Stimulated activated CD8-positive, alpha-beta memory T cell treated with anti-CD3 and anti-CD28 coated beads, Interleukin-15, amount 100 ng/mL, for 4 hours (primary cell): ENCODE measurements at places on chromosomes 5 and 9.

DNA sequence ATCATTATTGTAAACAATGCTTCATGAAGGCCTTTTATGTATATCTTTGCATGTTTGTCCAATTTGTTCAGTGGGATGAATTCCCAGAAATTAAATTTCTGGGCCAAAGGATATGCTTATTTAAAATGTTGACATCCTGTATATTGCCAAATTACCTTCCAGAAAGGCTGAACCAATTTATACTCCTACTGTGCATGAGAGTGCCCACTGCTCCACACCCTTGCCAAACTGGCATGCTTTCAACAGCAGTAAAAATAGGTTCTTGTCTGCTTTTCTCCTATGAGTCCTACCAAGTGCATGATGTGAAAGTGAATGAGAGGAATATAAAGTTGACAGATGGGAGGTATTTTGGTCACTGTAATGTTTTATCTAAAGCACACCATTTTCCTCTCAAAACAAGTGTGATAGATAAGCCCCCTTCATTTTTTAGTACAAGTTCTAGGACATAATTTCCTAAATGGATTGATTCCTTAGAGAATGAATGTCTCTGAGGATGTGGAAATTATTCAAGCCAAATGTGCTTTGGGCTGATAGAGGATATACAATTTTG, 70.5 kb upstream of the ERBIN start:
- no peak for DNase-seq

- no peak for DNase-seq
Observed at GRCh38 chr5:138655530-138656190, 80.5 kb upstream of the HSPA9 start.

- DNase-seq, result no peak
Observed at GRCh38 chr5:77843570-77844372, 67.6 kb upstream of the TBCA start.

GRCh38 chr9:10274175-10274574, 338.6 kb downstream of the PTPRD start:
- DNase-seq, result no peak

GRCh38 chr5:159732220-159732619, 184.1 kb upstream of the ADRA1B start:
- no peak for DNase-seq

- no peak for DNase-seq
Observed at GRCh38 chr5:115875447-115875846, 33.7 kb downstream of the AP3S1 start.

DNA sequence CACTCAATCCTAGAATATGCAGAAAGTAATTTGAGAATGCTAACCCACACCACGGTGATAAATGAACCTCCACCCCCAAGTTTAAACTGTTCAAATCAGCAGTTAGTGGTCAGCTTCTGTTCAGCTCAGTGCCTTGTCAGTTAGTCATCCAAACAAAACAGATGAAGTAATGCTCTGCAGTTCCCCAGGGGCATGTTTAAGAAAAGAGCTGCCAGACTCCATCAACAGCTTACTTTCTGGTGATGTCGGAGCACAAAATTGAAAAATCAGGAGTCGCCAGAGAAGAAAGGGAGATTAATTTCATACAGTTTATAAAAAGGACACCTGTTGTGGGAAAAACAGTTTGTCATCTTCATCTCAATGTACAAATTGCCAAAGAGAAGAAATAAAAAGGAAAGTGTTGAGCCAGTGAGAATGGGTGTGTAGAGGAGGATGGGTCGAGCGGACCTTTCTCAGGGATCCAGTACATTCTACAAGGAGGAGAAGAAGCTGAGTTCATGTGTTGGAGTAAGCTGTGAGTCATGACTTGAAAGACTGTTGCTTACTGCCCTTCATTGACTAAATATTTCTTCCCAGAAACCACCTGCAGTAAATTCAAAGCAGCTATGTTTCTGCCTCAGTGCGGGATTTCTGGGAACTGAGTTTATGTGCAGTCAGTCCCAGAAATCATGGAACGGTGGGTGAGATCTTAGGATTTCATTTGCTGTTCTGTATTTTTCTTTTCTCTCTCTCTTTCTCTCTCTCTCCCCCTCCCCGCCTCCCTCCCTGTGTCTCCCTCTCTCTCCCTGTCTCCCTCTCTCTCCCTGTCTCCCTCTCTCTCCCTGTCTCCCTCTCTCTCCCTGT, 13.7 kb downstream of the TRIO start:
- no peak for DNase-seq

GRCh38 chr5:161895514-161895913, 47.6 kb downstream of the GABRA1 start:
- no peak for DNase-seq

DNA sequence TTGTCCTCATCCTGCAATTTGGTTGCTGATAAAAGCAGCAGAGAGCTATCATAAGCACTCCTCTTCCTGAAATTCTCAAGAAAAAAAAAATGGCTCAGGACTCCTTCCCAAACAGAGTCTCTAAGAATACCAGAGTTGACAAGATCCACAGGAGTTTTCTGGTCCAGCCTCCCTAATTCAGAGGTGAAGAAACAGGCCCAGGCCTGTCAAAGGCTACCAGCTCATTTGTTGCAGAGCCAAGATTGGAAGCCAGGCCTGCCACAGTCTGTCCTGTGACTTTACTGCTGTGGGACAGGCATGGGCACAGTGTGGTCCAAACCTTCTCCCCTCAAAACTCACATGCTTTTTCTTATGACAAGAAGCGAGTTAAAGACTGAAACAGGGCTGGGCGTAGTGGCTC, 41.5 kb downstream of the NIPSNAP3B start:
- no peak for DNase-seq

- no peak for DNase-seq
Observed at GRCh38 chr9:78547831-78548230, 250.9 kb downstream of the PSAT1 start.

DNA sequence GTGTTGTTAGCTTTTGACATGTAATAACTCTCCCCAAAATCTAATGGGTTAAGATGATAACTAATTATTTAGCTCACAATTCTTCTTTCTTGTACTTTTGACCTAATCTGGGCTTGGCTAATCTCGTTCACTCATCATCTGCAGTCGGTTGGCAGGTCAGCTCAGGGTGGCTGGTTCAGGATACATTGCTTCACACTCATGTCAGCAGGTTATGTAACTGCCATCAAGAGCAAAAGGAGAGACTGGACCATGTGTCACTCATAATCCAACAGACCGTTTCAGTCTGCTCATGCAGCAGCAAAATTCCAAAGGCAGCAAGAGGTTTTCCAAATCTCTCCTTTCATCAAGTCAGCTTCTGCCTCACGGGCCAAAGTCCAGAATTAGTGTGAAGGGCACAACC, 998.4 kb upstream of the CTNND2 start:
- no peak for DNase-seq

DNA sequence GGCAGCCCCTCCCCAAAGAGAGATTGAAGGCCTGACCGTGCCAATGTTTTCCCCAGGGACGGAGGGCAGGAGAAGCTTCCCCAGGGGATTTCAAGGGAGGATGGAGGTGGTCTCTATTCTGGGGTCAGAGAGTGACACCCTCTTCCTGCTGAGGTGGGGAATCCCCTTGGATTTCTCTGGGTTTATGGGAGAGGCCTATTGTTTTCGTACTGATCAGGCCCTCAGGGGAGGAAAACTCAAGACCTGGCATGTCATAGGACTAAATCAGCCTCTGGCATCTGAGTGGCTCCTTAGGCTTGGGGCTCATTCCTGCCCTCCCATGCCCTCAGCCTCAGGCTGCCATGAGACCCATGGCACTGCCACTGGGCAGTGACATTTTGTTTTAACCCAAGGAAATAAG, 44.6 kb downstream of the IRF1 start:
- DNase-seq, result no peak

- DNase-seq, result no peak
Observed at GRCh38 chr5:14286007-14286406, 142.9 kb downstream of the TRIO start.

DNA sequence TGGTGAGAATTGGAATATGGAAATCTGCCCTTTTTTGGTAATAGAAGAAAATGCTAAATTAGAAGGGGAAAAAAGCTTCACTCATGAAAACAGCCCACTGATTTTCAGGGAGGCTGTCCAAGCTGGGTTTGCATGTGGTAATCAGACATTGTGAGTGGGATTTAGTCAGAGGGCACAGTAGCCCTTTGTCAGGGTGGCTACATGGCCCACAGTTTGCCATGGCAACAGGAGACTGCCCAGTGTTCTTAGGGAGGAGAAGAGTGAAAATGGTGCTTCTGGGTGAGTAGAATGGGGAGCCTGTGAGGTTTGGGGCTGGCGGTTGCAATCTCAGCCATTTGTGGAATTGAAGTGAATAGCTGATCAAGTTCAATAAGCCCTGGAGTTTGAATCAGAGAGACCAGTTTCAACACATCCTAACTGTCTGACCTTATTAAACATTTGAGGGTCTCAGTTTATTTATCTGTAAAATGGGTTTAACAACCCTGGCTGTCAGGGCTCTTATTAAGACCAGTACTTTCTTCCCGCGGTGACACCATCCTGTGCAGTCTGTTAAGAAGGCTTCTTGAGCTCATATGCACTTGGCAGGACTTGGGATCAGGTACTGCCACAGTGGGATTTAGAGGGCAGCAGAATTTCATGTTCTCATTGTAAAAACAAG, 107.6 kb upstream of the TNC start:
- DNase-seq, result no peak

- DNase-seq, result no peak
Observed at GRCh38 chr5:2832394-2832793, 80.9 kb upstream of the IRX2 start.

GRCh38 chr5:72747826-72748225, 68.6 kb upstream of the TNPO1 start:
- DNase-seq, result no peak

GRCh38 chr5:1512541-1513291, 11.0 kb downstream of the LPCAT1 start:
- DNase-seq, result no peak

GRCh38 chr9:33227008-33227398, 13.0 kb upstream of the SPINK4 start:
- no peak for DNase-seq

GRCh38 chr5:111229221-111229835, 5.1 kb downstream of the CAMK4 start:
- no peak for DNase-seq

- no peak for DNase-seq
Observed at GRCh38 chr9:104927912-104928740, at the start of gene ABCA1. TSS of gene ABCA1 (minus strand) at chr9:104928155. CDS start at chr9:104903679, 24,476 bp downstream.

DNA sequence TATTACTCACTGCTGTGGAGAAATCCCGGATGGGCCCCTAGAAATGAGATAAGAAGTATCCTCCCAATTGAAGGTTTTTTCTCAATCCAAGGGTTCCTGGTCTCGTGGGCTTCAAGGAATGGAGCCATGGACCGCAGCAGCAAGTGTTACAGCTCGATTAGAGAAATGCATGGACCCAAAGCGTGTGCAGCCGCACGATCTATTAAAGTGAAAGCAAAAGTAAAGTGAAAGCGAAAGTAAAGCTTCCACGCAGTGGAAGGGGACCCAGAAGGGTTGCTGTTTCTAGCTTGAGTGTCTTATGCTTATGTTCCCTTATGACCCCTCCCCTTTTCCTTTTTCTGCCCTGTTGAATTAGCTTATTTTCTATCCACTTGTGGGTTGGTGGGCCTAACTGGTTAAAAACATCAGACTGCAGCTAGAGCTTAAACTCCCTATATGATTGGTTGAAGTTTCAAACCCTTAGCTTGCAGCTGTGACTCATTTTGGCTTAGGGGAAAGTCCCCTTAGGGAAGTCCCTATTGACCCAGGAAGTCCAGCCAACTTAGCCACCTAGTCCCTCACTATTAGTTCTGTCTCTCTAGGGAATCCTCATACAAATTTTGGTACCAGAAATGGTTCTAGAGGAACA, 1111.8 kb downstream of the TAF11L14 start:
- no peak for DNase-seq

DNA sequence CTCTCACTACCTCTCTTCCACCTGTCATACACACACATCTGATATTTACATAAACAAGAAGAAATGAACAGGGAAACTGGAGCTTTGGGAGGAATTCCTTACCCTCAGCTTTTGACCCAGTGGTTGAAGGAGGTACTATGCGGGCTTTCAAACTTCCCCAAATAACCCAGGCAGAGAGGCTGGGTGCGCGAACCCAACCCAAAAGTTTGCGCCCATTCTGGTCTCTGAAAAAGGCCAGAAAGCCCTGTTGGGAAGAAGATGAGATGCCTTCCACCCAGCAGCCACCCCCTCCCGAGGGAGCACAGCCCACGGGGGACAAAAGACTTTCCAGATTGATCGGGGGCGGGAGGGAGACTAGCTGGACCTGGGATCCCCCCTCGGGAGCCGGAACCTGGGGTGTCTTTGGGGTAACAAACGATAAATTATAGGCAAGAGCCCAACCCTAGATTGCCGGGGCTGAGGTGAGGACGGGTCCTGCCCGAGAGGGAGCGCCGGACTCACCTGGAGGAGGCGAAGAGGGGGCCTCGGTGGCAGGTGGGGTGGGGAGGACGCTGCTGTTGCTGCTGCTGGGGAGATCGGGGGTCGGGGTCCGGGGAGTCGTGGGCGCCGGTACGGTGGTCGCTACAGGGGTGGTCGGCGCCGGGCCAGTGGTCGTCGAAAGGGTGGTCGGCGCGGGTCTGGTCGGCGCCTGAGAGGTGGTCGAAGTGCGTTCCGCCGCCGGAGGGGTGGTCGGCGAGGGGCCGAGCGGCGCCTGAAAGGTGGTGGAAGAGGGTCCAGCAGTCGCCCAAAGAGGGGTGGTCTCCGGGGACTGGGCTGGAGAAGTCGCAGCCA, 798 bp downstream of the MEGF9 start:
- no peak for DNase-seq

DNA sequence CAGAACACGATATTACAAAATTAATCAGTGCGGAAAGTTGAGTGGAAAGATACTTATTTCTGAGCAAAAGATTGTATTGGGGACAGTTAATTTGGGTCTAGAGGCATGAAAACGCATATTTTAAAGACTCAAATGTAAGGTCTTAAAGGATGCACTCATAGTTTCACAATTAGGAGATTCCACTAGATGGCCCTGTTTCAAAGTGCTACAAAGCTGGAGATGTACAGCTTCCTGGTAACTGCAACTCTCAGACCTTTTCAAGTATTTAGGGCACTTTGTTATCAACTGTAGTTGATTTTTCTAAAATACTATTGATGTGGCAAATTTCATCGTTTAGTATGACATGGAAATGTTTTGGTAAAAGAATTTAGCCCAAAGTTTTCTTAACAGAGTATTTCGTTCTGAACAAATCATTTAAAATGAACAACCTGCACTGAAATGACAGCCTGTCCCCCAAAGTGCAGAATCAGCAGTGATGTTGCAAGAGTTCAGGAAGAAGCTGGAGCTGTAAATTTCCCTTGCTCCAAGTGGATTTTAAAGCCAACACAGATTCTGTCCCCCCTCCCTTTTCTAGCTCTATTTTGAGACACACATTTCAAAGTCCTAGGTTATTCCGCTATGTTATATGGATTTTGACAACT, 16.2 kb upstream of the NDUFB6 start:
- no peak for DNase-seq

- no peak for DNase-seq
Observed at GRCh38 chr5:11182441-11183080, 421.5 kb upstream of the DAP start.

- DNase-seq, result no peak
Observed at GRCh38 chr5:132058646-132059042, 1.8 kb upstream of the IL3 start.

GRCh38 chr9:89592213-89592815, 12.5 kb upstream of the GADD45G start:
- DNase-seq, result no peak

GRCh38 chr5:178265746-178266145, 33.1 kb upstream of the PHYKPL start:
- no peak for DNase-seq

GRCh38 chr9:35757226-35757891, 3.3 kb upstream of the MSMP start:
- no peak for DNase-seq
